ENCODE measurements at places on chromosomes 5 and 9.

GRCh38 chr9:71001780-71002386 lies 119.5 kb downstream of the TRPM3 start:
- peak; percentile 4 for DNase-seq

- no peak for DNase-seq
These were observed 95.5 kb downstream of the PAX5 start for GRCh38 chr9:36938617-36939016.

DNA sequence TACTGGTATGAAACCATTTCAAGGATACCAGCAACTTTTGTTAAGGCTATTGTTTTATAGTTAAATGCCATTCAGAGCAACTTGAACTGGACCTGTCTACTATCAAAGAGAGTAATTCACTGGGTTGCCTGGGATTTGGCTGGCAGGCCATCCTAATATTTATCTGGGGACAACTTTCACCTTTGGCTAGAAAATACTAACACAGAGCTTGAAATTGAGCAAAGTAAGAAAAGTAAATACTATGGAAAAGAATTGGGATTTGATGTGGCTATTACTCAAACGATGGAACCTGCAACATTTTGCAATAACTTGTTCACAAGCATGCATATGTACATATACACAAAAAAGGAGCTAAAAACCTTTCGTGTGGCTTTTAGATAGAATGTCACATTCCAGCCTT lies 191.3 kb downstream of the DENND1A start:
- no peak for DNase-seq

- DNase-seq = peak; percentile 14
These were observed 57.2 kb upstream of the DHFR start for GRCh38 chr5:80711938-80712337.

GRCh38 chr5:760363-761058 lies 24.0 kb downstream of the ZDHHC11B start:
- DNase-seq = no peak

DNA sequence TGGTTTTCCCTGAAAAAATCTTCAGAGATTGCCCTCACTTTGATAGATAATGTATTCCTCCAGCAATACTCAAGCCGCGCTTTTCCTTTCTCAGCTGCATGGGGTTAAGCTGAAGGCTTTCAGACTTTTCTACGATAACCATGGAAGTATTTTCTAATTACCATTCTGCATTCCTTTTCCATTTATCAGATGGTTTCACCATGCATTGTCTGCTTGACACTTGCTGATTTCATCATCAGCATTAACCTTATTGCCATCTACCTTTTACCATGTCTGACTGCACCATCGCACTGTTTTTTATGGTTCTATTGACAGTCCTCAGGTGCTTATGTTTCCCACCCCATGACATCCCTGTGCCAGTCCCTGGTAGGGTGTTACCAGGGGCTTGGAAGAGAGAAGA lies 91.6 kb downstream of the DMAC1 start:
- no peak for DNase-seq

GRCh38 chr9:77224746-77225312 lies 47.5 kb downstream of the VPS13A start:
- no peak for DNase-seq

- no peak for DNase-seq
These were observed 13.1 kb downstream of the CERT1 start for GRCh38 chr5:75498208-75498777.

- no peak for DNase-seq
These were observed 512.0 kb downstream of the RAB3C start for GRCh38 chr5:59094864-59095263.

DNA sequence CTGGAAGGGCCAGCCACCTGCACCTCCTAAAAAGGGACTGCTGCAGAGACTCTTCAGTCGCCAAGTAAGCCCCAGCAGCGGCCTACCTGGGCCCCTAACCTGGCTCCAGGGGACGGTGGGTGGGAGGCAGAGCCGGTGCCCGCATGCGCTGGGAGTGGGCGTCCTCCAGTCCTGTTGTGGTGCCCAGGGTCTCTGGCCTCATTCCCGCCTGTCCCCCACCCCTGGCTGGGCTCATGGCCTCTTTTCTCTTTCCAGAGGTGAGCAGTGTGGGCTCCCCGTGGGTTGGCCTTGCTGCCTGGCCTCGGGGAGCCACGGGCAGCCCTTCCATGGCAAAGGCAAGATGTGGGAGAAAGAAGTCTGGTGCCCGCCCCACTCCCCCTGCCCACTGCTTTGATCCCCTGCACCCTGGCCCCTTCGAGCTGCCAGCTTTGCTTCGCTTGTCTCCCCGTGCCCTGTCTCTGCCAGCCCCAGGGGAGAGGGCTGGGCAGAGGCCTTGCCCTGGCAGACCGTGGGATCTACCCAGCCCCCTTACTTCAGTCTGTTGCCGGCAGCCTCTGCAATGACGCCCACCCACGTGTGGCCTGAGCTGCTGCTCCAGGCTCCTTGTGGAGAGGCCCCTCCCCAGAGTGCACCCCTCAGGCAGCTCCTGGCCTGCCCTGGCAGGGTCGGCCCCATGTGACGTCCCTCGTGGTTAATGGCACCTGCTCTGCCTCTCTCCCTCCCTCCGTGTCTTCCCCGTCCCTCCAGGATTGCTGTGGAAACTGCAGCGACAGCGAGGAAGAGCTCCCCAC lies 5.4 kb upstream of the PRR7 start:
- DNase-seq = no peak

- DNase-seq = no peak
These were observed 166.8 kb downstream of the PAX5 start for GRCh38 chr9:36867241-36867640.

DNA sequence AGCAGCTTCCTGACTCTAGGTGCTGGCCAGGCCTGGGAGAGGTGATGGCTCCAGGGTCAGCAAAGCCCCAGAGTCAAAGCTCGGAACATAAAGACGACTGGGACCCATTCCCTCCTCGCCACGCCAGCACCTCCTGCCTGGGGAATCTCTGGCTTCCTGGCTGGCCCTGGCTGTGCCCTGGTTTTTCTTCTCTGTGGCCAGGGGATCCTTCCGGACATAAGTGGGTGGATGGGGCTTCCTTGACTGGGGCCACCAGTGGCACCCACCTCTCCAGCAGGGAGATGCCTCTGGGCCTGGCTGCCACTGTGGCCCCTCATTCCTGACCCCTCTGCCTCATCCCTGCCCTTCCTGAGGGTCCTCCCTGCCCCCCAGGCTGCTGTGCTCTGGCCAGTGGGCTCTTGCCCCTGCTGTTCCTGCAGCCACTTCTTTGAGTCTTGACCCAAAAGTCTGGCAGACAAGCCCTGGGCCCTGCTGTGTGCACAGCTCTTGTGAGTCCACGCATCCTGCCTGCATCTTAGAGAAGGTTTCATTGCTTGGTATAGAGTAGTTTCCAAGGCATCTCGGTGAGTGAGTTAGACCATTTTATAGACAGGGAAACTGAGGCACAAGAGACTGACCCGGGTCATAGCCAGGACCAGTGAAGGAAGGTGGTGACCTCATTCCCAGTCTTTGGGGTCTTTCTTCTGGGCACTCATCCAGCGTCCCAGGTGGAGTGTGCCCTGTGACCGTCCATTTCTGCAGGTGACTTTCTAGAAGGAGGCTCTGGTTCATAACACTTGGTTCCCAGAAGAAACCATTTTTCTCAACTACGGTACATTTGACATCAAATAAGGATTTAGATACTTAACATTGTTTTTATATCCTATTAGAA lies 17.3 kb upstream of the LPCAT1 start:
- DNase-seq = no peak

GRCh38 chr5:107853696-107854095 lies 183.0 kb upstream of the EFNA5 start:
- no peak for DNase-seq

- no peak for DNase-seq
These were observed 180.5 kb upstream of the ZNF462 start for GRCh38 chr9:106682420-106682819.

DNA sequence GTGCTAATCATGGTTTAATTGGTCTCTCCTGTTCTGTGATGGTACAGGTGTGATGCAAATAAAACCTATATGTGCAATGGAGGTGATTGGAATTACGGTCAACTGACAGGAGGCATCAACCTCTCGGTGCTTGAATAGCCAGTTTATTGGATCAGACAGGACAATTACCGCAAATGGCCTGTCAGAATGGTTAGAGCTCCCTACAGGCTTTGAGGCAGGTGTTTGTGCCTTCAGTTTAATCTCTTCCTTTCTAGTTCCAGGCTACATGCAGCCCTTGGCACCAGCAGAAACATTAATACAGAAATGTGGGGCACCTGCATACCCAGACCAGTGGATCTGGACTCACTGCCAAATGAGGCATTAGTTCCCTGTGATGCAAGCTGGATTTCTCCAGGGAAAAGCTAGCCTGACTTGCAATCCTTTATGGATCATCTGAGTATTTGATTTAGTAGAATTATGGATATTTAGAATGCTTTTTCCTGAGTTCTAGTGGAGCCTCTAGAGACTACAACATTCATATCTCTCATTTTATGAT lies 128.6 kb downstream of the MAT2B start:
- DNase-seq = no peak

GRCh38 chr5:154390096-154390495 lies 55.7 kb upstream of the SAP30L start:
- no peak for DNase-seq

- DNase-seq = no peak
These were observed 155.5 kb upstream of the MOCS2 start for GRCh38 chr5:53265043-53265442.

GRCh38 chr5:151257731-151258181 lies 4.8 kb downstream of the GM2A start:
- DNase-seq = peak; percentile 88

DNA sequence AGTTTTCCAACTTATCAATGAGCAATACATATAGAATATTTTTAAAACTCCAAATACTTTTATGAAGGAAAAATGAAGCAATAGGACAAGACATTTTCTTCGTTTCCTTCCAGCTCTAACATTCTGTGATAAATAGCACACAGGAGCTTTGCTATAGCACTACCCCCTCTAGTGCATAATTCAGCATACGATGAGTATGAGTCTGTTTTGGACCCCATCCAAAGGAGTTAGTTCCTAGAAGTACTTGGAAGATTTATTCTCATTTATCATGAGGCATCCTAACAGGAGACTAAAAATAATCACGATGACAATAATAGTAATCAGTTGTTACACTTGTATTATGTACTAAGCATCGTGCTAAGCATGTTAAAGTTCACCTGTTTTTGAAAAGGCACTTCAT lies 1061.3 kb upstream of the DMAC1 start:
- DNase-seq = peak; percentile 3

DNA sequence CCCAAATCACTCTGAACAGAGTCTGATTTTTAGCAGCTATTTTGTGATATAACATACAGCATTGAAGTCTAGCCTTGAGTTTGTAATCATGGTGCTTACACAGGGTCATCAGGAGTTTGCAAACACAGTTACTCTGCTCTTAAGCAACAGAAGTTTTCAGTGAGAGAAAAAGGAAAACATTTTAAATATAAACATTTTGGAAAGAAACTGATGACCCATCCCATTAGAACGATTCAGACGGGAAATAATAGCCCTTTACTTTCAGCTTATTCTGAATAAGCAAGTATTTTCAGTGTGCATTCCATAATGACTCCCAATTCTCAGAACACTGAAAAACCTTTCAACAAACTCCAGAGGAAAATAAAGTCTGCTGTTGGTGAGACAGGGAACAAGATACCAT lies 46.7 kb upstream of the TMC1 start:
- DNase-seq = no peak

DNA sequence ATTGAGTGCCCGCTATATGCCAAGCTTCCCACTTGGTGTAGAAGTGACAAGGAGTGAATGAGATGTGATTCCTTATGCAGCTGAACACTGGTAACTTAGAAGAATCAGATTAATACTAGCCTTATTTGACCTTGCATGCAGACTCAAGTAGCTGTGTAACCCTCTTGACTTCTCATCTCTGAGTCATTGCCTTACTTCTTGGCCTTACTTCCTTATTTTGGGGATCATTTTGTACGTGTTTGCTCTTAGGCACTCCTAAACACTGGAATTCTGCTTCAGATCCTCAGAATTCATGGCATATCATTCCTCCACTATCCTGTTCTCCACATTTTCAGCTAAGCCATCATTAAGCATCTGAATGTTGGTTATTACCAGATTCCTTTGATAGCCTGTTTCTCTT lies 948.9 kb upstream of the ARRDC3 start:
- DNase-seq = no peak

DNA sequence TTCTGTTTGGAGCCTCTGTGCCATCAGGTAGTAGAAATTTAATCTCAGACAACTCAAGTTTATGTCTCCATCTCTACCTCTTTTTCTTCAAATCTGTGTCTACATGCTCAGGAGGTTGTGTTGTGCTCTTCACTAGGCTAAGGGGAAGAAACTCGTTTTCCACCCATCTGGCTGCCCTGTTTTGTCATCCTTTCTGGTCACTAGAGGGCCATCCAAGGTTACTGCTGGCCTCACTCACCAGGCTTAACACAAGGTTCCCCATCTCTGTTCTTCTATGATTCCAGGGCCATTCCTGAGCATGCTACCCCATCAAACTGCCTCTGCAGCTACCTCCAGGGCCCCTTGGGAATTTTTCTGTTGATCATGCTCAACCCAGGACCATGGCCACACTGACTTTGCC lies 213.3 kb upstream of the FBXL7 start:
- peak; percentile 7 for DNase-seq

GRCh38 chr5:12093586-12093985 lies 189.3 kb upstream of the CTNND2 start:
- DNase-seq = no peak

DNA sequence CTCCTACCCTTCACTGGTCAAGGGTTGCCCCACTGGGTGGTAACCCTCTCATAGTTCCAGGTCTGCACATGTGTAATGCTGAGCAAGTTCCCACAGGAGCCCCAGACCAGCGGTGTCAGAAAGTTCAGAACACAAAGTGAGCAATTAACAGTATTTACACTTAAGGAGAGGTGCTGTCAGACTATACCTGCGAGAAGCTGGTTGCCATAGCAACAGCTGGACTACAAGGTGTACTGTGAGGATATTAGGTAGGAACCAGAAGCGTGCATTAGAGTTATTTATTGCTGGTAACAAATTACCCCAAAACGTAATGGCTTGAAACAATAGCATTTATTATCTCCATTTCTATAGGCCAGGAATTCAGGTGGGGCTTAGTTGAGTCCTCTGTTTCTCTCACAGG lies 317.0 kb upstream of the RPS23 start:
- no peak for DNase-seq

GRCh38 chr9:105127863-105128220 lies 116.6 kb upstream of the SLC44A1 start:
- no peak for DNase-seq

GRCh38 chr9:297104-297972 lies 82.7 kb downstream of the DOCK8 start:
- peak; percentile 40 for DNase-seq

GRCh38 chr5:148828511-148829247 lies 2.3 kb downstream of the ADRB2 start:
- no peak for DNase-seq

- no peak for DNase-seq
These were observed 131.3 kb downstream of the DEPDC1B start for GRCh38 chr5:60568646-60569045.
